GM04503 (cell line): ENCODE measurements at places on chromosomes 2 and 18.

DNA sequence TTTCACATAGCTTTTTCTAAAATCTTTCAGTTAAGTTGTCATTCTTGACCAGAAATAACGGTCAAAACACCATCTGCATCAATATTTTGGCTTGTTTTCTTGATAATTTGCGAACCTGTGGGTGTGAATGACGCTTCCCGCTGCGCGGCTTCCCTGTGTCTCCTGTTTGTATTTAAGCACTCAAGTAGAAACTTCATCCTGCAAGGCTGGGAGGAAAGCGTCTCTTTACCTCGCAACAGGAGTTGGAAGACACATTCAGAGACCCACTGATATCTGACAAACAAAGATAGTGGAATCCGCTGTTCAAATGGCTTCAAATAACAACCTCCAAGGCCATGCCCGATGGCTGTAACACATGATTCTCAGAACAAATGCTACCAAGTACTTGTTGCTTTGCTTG, 704.9 kb downstream of the DCDC2C start:
- DNase-seq, result no peak

DNA sequence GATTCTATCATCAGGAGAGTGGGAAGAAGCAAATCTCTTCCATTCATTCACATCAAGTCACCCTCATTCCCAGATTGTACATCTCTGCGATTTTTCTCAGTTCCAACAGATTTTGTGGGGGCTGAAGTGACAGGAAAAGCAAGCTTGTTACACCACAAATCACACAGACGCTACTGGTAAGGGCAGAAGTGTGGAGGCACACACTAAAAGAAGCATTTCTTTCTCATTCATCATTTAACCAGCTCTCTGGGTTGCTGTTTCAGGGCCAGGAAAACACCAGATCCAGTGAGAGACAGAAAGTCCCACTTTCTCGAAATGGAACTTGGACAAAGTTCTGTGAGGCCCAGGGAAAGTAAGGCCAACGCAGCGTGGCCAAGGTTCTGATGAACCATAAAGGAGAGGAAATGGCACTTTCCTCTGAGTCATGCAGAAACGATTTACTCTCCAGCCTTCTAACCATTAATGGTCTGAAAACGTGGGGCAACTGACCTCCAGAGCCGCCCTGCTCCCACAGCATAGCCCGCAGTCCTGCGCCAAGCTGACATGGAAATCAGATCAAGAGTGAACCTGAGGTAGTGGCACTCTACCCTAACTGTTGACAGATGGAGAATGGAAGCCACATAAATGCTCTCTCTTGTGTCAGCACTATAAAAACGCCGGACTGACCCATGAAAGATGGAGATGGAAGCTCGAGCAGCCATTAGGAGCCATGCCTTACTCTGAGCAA, 191.0 kb downstream of the C1D start:
- peak; percentile 86 for DNase-seq

GRCh38 chr2:102755284-102755683, 6.5 kb upstream of the TMEM182 start:
- DNase-seq, result no peak

- no peak for DNase-seq
Observed at GRCh38 chr2:10426726-10427617, 21.2 kb downstream of the ODC1 start.

- DNase-seq, result no peak
Observed at GRCh38 chr2:140880573-140880972, 1250.2 kb downstream of the LRP1B start.

- DNase-seq, result no peak
Observed at GRCh38 chr2:31027549-31027948, 110.7 kb downstream of the GALNT14 start.

DNA sequence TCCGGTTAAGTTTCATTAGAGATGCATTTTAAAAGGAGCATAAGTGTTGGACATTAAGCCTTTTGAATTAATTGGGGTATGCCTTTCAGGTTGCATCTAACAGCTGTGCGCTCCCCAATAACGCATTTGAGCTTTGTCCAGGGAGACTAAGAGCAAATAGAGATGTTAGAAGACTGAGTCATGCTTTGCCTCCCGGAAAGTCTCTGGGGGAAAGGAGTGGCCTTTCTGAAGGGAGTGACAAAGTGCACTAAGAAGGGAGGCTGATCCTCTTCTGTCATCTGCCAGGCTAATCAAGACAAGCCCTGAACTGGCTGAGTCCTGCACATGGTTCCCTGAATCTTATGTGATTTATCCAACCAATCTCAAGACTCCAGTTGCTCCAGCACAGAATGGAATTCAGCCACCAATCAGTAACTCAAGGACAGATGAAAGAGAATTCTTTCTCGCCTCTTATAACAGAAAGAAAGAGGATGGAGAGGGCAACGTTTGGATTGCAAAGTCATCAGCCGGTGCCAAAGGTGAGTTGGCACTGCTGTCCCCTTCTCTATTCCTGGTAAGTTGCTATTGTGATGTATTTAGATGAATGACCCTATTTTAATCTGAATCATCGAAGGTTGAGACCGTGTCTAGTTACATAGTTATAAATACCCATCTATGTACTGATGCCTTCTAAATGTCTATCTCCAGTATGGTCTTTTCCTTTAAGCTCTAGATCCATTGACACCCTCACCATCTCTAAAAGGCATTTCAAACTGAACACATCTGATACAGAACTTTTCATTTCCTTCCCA, 12.1 kb downstream of the TTL start:
- DNase-seq, result peak; percentile 66
